ENCODE measurements at places on chromosomes 2 and 18.

DNA sequence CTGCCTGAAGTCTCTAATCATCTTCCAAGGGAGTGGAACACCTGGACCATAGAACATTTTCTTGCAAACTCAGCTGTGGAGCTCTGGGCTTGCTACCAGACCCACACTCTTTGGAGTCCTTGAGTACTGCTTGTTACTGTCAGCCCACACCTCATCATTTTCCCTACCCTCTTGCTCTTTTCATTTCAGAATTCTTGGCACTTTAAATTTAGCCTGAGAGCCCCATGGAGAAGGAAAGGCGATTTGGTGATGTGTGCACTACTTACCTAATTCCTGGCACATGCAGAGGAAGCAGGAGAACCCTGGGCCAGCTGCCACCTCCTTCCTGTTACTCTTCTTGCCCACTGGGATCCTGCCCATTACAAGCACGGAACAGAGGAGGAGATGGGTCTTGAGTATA lies 31.7 kb downstream of the TMEM178A start:
- DNase-seq: no peak

DNA sequence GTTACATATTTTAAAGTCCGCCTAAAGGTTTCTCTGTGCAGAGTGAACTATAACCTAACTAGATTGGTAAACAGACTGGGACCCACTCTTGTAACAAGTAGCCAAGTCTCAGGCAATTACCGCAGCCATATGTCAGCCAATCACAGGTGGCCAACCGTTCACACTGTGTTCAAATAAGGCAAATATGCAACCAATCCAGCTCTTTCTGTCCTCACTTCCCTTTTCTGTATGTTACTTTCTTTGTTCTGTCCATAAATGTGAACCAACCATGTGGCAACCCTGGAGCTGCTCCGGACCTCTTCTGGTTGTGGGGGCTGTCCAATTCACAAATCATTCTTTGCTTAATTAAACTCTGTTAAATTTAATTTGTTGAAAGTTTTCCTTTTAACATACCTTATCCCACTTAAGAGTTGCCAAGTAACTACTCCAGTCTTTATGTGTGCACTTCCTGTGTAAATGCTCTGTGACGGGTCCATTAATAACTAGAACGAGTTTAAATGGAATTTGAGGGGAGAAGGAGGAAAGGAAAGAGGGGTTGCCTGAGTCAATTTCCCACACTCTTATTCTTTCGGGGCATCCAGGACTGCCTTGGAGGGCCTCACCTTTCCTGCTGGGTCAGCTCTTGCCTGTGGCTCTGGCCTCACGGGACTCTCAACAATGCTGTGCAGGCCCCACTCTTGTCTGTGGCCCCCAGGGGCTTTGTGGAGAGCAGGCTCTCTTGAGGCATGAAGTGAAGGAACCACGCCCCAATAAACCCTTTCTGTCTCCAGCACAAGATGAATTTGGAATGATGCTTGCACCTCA lies 6.6 kb upstream of the RPL37A start:
- no peak for DNase-seq

- DNase-seq: no peak
These were observed 6.3 kb downstream of the NRP2 start for GRCh38 chr2:205688417-205689200.

DNA sequence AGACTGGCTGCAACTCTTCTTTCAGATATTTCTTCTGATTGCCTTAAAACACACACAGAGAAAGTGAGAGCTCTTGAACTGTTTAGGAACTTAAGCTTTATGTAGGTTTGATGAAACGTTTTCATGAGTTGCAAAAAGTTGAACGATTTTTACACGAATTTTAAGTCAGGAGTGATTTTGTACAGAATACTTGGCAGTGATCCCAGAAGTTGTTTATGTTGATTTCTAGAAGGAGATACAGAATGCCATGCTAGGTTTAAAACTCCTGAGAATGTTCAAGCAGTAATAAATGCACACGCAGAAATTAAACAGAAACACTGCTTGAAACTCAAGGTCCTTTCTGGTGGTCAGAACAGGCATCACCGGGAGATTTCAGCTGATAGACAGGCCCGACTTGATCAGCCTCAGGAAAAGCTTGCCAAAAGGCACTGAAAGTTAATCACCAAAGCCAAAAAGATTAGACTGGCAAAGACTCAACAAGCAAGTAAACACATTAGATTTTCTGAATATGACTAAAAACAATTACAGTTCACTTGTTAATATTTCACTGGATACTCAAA lies 123.1 kb downstream of the SOCS6 start:
- DNase-seq: no peak

- no peak for DNase-seq
These were observed 351.8 kb upstream of the TMEFF2 start for GRCh38 chr2:192546565-192546964.

DNA sequence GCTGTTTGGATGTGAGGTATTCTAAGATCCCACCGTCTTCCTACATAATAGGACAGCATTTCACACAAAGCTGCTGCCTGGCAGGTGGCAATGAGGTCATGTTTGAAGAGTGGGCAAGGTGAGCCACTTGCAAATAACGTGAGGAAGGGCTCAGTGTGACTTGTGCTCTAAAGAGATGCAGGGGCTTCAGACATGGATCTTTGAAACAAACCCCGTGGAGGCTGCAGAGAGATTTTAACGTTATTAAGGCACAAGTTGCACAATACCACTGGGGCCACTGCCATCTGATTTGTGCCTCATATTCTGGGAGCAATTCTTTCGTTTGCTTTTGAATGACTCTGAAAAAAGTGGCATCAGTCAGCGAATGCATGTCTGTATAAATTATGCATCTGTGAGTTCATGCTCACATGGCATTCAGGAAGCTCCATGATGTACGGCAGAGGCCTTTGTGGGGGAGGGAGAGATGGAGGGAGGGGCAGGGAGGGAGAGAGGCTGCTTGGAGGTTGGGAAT lies 362.0 kb downstream of the SOX11 start:
- DNase-seq: no peak

DNA sequence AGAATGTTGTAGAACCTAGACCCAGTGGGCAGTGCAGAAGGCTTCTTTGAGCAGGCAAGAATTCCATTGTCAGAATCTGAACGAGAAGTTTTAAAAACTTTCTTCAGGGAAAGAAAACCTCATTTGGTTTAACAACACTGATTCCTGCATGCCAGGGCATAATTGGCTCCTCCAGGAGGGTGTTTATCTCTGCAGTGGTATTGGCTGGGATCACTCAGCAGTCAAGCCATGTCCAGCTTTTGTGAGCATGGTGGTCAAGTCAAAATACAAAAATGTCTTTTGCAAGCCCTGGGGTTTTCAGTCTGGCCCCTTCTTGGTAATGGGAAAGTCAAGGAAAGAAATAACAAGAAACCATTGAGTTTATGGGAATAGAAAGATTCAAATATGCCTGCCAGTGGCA lies 28.3 kb downstream of the FHOD3 start:
- no peak for DNase-seq

Data from endothelial cell (in vitro differentiated cells).